Epithelial cell of proximal tubule (primary cell): ENCODE measurements at places on chromosomes 12 and 14. TPM values are rescaled to one million over a fixed set of nuclear protein-coding genes. Genes with fewer than 3 reads are reported as not detected.

DACT1 gene
- 2.7 and 3.4 TPM in 2 replicates for total RNA-seq

- no peak for DNase-seq
These were observed 24.2 kb downstream of the ZNF664 start for GRCh38 chr12:123997033-123997822.

OR4N2 gene
- total RNA-seq = not detected in 2 replicates

ZNF385A gene
- total RNA-seq = 3.9 and 4.3 TPM in 2 replicates

GRCh38 chr12:46219877-46220655 is 48.8 kb downstream of the SLC38A1 start:
- peak; percentile 62 for DNase-seq

IL26 gene
- not detected in 2 replicates for total RNA-seq

DNA sequence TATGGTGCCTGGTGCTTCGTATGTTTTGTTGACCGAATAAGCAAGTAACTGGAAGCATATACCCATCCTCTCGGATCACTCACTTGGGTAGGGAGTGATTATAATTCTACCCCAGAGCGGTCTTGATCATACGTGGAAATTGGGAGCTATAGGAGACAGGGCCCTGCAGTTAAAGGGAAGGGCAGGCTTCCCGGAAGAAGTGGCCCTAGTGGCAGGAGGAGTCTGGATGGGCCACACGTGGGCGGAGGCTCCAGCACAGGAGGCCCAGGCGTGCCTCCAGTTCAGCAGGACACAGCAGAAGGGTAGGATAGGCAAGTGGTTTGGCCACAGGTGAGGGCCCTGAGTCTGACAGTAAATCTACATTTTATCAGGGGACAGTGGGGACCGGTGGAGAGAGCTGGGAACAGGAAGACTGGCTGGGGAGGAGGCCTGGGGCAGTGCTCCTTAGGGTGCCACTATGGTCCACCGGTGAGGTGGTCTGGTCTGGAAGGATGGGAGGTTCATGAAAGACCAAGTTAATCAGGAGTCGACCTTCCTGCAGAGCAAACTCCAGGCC is 23.5 kb upstream of the YY1 start:
- no peak for DNase-seq

GRCh38 chr14:51507906-51508511 is 143.7 kb upstream of the FRMD6 start:
- DNase-seq = no peak

AHNAK2 gene
- total RNA-seq = 16.6 and 20.8 TPM in 2 replicates

GRCh38 chr14:51006781-51007211 is 62.5 kb upstream of the PYGL start:
- peak; percentile 64 for DNase-seq

DNA sequence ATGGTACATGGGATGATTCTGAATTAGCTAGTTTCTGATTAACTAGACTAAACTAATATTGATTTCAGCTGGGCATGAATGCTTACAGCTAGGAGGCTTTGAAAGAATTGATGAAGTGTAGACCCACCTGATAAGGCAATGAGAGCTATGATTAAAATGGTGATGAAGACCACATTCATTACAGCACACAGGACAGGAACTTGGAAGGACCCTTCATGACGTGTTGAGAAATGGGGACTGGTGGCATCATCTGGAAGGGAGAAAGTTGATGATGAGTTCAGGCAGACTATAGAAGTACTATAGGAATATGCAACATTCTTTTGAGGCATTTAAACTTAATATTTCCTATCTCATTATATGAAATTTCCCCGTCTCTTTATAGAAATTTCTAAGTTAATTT is 4.5 kb downstream of the CD69 start:
- no peak for DNase-seq

DNA sequence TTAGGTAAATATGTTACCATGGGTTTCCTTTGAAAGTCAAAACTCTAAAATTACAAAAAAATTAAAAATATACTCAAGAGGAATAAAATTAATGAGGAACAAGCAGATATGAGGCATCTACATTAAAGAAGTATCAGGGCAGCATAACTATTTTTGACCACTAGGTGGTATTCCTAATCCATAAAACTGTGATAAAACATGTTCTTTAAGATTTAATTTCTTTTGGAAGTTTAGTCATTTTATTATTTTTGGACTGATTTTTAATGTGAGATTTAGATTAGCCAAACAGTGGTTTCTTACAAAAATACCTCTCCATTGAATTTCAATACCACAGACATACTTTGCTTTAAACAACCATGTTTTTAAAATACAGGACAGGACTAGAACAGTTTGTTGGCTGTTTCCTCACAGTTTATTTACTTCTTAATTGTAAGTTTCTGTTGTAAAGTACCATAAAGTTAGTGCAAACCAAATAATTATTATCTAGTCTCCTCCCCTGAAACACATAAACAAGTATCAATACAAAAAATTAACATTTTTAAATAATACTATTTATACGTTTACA is 49.8 kb downstream of the NTS start:
- no peak for DNase-seq

GRCh38 chr12:115873451-115874082 is 403.9 kb downstream of the MED13L start:
- DNase-seq = no peak

FAIM2 gene
- total RNA-seq = not detected in 2 replicates

DNA sequence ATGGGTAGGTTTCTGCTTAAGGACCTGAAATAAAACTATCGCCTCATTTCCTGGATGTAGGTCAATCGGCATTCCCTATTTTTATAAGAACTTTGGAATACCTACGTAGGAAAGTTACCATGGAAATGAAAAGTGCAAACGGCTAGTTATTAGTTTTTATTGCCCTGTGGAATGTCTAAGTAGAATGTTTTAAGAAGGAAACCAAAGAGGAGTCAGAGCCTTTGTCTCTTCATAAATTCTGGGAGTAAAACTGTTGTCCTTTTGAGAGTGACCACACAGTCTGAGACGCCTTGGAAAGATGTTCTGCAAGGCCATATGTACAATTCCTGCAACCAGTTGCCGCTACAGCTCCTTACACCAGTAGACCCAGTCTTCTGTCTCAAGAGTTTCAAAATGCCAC is 176.0 kb upstream of the SEL1L start:
- DNase-seq = no peak

DIO2 gene
- 0.07 TPM in 1 of 2 replicates, not detected in the other for total RNA-seq

DNA sequence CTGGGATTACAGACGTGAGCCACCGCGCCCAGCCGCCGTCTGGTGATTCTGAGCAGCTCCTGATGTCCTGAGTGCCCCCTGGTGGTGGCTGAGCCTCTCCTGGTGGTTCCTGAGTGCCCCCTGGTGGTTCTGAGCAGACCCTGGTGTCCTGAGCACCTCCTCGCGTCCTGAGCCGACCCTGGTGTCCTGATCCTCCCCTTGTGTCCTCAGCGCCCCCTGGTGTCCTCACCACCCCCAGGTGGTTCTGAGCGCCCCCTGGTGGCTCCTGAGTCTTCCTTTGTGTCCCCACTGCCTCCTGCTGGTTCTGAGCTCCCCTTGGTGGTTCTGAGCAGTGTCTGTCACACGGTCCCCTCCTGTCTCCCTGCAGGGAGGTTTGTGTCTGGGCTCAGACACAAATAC is 1304.9 kb downstream of the TMEM121 start:
- DNase-seq = no peak

IRAK4 gene
- total RNA-seq = 9.7 and 11.3 TPM in 2 replicates

GRCh38 chr12:56013482-56013881 is 7.4 kb upstream of the IKZF4 start:
- no peak for DNase-seq

DNA sequence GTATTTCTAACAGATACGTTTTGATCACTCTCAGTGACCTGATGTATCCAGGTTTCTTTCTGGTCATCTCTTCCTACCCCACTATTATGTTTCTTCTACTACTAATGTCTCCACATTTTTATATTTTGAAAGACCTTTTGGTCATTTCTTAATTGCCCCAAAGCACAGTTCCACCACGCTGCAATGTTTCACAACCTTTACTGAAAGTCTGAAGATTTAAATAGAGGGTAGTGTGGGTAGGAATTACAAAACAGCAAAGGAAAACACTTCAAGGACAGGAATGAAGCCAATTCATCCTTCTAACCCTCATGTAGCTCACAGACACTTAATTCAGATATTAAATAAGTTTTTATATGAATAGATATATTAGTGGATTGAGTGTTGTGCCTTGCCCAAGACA is 36.1 kb upstream of the SLC16A7 start:
- DNase-seq = no peak

GRCh38 chr14:76386944-76387782 is 11.2 kb downstream of the ESRRB start:
- no peak for DNase-seq

DNA sequence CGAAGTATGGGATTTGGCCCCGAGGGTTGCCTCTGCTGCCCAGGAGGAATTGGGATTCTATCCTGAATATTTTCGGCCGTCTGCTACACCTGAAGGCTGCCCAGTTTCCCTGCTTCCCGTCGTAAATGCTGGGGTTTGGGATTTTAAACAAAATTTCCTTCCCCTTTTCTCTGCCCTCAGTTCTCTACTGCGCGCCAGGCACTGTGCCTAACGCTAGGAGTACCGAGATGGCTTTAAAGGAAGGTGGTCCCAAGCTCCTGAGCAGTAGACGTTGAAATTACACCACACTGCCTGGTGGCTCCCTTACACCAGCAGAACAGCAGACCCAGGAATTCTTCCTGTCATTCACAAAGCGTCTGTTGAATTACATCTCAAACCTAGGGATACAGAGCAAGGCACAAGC is 566 bp upstream of the PRDM4 start:
- no peak for DNase-seq

DNA sequence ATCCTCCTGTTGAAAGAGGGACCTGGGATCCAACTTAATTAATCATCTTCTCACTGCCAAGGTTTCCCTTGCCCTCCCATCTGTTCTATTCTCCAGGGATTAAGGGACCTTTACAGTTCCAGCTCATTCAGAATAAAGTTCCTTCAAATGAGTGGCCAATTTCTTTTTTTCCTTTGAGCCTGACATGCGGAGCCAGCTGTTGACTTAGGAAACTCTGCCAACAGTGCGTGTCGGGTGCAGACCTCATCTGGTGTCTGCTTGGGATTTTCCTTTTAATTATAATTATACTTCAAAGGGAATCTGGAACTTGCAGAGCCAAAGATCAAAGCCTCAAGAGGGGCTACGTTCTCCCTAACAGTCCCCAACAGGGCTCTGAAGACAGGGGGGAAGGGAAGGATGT is 64.8 kb downstream of the CCDC60 start:
- no peak for DNase-seq

CIROP gene
- not detected in 2 replicates for total RNA-seq

BIN2 gene
- total RNA-seq = not detected in 2 replicates

DNA sequence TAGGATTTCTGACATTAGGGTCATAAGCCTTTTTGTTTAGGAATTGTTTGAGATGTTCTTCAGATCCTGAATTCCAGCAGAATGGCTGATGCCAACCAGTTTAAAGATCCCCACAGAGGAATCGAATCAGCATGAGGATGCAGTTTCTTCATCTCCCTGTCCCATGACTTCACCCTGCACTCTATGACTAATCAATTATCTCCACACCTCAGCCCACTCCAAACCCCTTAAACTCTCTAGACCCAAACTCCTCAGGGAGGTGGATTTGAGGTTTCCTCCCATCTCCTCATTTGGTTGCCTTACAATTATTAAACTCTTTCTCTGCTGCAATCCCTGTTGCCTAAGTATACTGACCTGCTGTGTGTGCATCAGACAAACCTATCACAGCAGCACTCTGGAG is 86.5 kb upstream of the CRY1 start:
- DNase-seq = no peak

DNA sequence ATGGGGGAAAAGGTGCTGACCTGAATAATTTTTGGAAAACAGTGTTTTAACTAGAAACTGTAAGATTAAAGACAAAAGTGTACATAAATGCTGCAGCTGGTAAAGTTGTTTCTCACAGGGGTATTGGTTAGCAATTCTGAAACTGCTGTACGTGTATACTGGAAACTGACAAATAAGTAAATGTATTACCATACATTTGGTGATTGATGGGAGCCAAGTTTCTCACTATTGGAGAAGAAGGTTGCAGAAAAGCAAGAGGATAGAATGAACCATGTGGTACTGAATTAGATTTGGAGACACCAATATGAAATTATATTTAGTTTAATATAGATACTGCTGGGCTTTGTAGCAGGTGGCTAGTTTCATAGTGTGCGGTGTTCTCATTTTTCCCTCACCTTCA is 19.6 kb upstream of the FBXO33 start:
- no peak for DNase-seq

GZMB gene
- total RNA-seq = not detected in 2 replicates

ADGRD1 gene
- total RNA-seq = not detected in 2 replicates

DNA sequence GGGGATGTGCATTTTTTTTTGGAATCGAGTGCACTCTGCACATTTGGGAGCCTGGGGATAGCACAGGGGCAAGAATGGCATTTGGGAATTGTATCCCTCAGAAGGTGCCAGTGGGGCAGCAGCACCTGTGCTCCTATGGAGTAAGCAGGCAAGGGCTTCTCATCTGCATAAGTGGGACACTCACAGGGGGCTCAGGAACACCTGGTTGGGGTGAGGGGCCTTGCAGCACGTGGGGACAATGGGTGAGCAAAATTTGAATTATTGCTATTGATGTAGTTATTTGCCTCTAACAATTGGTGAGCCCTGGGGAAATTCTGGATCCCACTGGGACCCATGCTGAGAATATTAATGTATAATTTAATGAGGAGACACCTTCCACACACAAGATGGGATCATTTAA is 274.2 kb downstream of the TTC6 start:
- DNase-seq = no peak

GRCh38 chr12:54762390-54762789 is 91.9 kb upstream of the MUCL1 start:
- no peak for DNase-seq

- no peak for DNase-seq
These were observed 30.3 kb downstream of the EEA1 start for GRCh38 chr12:92898755-92899154.
